ENCODE measurements at places on chromosomes 4 and X.

GRCh38 chrX:71823391-71824057 is 60.4 kb downstream of the CXorf49B start:
- no peak for DNase-seq

DNA sequence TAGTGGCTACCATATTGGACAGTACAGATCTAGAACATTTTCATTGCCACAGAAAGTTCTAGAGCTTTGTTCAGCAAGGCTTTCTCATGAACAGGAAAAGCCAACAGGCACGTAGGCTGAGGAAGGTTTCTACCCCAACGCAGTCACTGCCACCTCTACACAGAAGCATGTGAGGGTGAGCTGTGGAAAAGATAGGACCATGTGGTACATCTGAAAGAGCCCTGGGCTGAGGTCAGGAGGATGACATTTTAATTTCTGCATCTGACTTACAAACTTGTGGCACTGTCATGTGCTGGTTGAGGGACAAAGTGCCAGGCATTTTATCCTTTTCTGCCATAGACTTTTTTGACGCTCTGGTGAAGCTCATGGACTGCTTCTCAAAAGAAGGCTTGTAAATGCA is 454.2 kb downstream of the BCOR start:
- no peak for DNase-seq

DNA sequence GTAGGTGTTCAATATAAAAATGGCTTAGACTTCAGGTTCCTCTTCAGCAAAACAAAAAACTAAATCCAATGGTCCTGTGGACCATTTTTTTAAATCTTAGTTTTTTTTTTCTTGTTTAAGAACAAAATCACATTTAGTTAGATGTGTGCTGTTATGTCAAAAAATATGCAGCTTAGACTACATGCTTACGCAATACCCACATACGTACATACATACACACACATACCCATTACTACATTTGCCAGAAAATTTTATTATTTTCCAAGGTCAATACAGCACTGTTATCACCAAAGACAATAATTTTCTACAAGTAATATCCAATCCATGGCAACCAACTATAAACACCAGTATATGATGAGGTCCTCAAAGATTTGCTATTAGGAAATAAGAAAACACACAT is 144.1 kb downstream of the PDGFC start:
- DNase-seq, result no peak

GRCh38 chr4:89134775-89135319 is 23.5 kb downstream of the TIGD2 start:
- peak; percentile 58 for DNase-seq

- no peak for DNase-seq
These were observed 18.0 kb upstream of the TMEM184C start for GRCh38 chr4:147599206-147599605.

Measured in AG20443 (cell line).